ENCODE measurements at places on chromosomes 3 and 15. TPM values are rescaled to one million over a fixed set of nuclear protein-coding genes. Genes with fewer than 3 reads are reported as not detected.

MAGEF1 gene
- total RNA-seq, result 17.6 TPM

GNAT1 gene
- not detected for total RNA-seq

GPR171 gene
- total RNA-seq, result not detected

CHRM5 gene
- total RNA-seq, result not detected

TMEM45A gene
- 1.5 TPM for total RNA-seq

CDC25A gene
- 0.38 TPM for total RNA-seq

FAM81A gene
- total RNA-seq, result 1.2 TPM

GPR176 gene
- total RNA-seq, result 1.3 TPM

GALNT15 gene
- 15.9 TPM for total RNA-seq

CYP1A1 gene
- total RNA-seq, result 0.11 TPM

SLC9A9 gene
- 3.3 TPM for total RNA-seq

SENP8 gene
- total RNA-seq, result 3.7 TPM

SCN11A gene
- 0.05 TPM for total RNA-seq

CAV3 gene
- 36.4 TPM for total RNA-seq

LRTM1 gene
- not detected for total RNA-seq

BNC1 gene
- total RNA-seq, result 0.10 TPM

SNURF gene
- total RNA-seq, result 22.2 TPM

Measured in psoas muscle (tissue), 8 donors.